ENCODE measurements at places on chromosomes 12 and 14. TPM values are rescaled to one million over a fixed set of nuclear protein-coding genes. Genes with fewer than 3 reads are reported as not detected.

The GLIPR1L2 gene
- total RNA-seq, result 0.30 TPM

The DAO gene
- total RNA-seq, result not detected

The DYNLL1 gene
- 301 TPM for total RNA-seq

The DTX1 gene
- total RNA-seq, result not detected

The PPTC7 gene
- 10.4 TPM for total RNA-seq

The SMCO3 gene
- 10.1 TPM for total RNA-seq

All from smooth muscle cell of the umbilical artery (primary cell).